Upper lobe of left lung (tissue), 6 donors: ENCODE measurements at places on chromosomes 13 and 19.
A peak's percentile ranks its signal among the peaks of the same experiment; 100 is the strongest.

- DNase-seq = no peak
These were observed at the start of gene ZNF723 for GRCh38 chr19:22832031-22832762. Gene ZNF723, plus strand, starts transcription at chr19:22832291. Its CDS starts 89 bp downstream, at chr19:22832380.

- DNase-seq = no peak
These were observed 80.4 kb downstream of the INSR start for GRCh38 chr19:7213628-7214323.

DNA sequence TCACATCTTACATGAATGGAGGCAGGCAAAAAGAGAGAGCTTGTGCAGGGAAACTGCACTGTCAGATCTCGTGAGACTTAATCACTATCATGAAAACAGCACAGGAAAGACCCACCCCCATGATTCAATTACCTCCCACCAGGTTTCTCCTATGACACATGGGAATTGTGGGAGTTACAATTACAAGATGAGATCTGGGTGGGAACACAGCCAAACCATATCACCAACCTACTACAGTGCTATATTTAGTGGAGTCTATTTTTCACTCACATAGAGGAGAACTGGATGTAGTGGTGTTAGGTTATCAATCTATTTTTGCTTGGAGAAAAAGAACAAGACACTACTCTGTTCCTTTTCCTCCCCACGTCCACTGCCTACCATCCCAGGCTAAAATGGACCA lies 276.6 kb downstream of the KCTD12 start:
- DNase-seq = no peak

- no peak for DNase-seq
These were observed 51.9 kb downstream of the GGACT start for GRCh38 chr13:100536643-100537180.

GRCh38 chr19:19746286-19747213 lies 13.6 kb upstream of the ZNF14 start:
- DNase-seq = no peak

GRCh38 chr19:6705931-6706632 lies 14.4 kb downstream of the C3 start:
- no peak for DNase-seq

DNA sequence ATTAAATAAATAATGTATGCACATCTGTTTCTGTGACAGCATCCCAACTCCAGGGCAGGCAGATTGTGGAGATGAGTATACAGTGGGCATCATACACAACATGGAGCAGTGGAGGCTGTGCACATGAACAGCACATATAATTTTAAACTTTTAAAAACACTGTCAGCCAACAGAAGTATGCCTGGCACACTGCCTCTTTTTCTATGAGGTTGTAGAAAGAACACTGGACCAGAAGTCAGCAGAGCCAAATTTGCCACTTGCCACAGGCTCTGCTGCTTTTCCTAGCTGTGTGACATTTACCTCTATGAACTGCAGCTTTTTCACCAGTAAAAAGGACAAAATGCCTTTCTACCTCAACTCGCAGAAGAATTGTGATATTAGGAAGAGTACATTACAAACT lies 118.7 kb downstream of the FRY start:
- DNase-seq = no peak

- DNase-seq = no peak
These were observed 14.7 kb downstream of the B3GLCT start for GRCh38 chr13:31214435-31214834.

- DNase-seq = no peak
These were observed 221.9 kb upstream of the SLC10A2 start for GRCh38 chr13:103288114-103288513.

DNA sequence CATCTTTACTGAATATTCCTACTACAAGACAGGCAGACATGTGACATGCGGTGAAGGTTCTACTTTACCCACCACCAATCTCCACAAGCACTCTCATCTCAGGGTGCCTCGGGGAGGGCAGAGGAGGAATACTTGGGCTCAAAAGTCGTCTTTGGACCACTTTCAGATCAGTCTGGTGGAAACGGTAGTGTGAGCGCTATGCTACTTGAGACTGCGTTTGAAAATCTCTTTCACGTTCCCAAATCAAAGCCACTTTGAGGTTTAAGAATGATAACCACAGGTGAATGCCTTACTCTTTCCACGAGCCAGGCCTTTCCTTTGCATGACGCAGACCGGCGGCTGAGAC lies 1.5 kb upstream of the SOX1 start:
- DNase-seq = no peak

DNA sequence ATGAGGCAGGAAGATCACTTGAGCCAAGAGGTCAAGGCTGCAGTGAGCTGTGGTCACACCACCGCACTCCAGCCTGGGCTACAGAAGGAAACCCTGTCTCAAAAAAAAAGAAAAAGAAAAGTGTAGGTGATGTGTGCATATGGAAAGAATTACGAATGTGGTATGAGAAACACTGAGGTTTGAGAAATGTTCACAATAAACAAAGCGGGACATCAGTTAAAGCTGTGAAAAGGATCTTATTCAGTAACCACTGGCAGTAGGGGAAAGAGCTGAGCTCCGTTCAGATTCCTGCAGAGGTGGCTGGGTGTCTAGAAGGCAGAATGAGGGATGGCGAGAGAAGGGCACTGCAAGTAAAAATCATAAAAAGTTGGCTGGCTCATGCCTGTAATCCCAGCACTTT lies 4.1 kb upstream of the IGSF23 start:
- DNase-seq = no peak

DNA sequence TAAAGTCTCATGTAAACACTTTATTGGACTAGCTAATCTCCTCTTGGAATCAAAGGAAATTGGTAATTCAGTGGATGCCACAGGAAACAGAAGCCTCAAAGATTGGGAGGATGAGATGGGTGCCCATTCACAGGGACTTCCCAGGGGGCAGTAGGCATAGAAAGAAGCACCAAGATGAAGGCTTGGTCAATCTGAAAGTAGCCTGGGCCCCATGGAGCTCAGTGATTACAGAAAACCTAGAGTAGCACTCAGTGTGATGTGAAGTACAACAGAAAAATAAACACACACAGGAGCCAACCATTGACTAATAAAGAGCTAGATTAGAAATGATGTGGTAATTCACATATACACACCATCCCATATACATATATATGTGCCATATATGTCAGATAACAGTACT lies 560.6 kb downstream of the TBC1D4 start:
- DNase-seq = no peak

GRCh38 chr13:112669881-112670499 lies 19.8 kb upstream of the ATP11A start:
- no peak for DNase-seq

DNA sequence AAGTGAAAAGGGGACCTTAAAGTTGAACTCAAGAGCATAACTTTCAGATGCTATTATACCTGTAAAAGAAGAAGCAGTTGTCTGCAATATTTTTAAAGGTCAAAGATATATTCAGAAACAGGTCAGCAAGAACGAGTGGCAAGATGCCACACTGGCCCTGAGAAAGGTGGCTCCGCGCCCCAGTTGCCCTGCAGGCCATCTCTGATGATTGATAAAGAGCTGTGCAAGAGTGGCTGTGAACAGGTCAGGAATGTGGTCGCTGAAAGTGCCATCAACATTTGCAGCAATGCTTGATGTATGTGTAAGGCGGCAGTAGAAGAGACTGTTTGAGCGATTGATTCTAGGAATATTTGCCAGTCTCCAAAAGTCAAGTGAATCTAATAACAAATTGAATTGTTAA lies 664.2 kb upstream of the SLC10A2 start:
- DNase-seq = no peak

- peak; percentile 37 for DNase-seq
These were observed at the start of gene MAP4K1 for GRCh38 chr19:38617764-38618589. Gene MAP4K1, minus strand, starts transcription at chr19:38617953. Its CDS starts 58 bp downstream, at chr19:38617895.

DNA sequence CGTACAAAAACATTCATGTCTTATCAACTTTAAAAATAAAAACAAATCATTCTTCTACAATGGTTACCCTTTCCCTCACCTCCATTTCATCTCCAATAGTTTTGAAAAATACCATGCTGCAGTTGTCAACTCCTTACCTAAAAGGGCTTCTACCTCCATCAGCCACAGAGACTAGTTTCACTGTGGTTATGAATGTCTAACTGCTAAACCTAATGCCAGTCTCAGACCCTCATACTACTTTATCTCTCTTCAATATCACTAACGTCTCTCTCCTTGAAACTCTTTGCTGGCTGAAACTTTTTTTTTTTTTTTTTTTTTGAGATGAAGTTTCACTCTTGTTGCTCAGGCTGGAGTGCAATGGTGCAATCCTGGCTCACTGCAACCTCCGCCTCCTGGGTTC lies 27.1 kb downstream of the LNX2 start:
- no peak for DNase-seq

DNA sequence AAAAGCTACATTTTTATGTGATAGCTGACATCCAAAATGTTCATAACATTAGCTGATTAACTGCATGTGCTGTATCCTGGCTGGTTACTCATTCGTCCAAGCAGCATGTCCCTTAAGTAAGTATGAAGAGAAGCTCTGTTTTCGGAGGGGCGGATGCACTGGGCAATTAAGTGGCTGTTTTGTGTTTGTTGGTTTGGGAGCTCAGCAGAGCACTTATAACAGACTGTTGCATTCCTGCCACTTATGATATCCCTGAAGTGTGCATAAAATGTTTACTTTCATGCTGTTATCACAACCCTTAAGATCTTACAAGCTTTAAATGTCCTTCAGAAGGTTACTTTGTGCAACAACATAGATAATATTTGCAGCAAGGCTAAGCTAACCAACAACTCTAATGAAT lies 264.1 kb downstream of the NALCN start:
- no peak for DNase-seq

GRCh38 chr13:99431927-99432608 lies 69.2 kb upstream of the TM9SF2 start:
- DNase-seq = no peak

DNA sequence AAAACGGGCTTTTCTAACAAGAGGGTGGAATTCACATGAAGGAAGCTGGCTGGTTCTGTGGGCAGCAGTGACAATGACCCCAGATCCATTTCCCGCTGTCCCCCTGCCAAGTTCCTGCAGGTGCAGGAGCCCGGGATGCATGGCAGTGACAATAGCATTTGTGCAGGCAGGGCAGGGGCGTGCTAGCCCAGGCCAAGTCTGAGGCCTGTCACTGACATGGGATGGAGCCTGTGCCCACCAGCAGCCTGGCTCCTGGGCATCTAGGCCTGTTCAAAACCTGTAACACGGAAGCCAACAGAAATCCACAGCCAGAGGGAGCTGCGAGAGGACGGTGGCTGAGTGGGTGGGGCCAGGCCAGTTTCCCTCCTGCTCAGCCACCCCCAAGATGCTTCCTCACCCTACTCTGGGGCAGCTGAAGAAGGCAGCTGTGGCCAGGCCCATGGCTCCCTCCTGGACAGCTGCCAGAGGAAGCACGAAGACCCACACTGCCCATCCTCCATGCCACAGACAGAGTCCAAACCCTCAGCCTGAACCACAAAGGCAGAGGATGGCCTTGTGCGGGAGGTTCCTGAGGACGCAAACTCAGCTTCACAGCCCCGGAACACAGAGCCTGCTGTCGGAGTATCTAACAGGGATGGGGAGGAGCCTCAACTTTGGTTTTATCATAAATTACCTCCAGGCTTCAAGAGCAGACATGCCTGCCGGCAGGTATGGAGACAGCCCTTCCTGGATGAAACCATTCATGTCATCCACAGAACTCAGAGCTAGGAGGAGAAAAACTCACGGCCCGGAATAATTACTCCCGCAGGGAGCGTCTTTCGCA lies 74.0 kb downstream of the CEBPG start:
- no peak for DNase-seq

GRCh38 chr13:44739539-44739938 lies 163.4 kb upstream of the TSC22D1 start:
- DNase-seq = no peak

- no peak for DNase-seq
These were observed 286.1 kb downstream of the KCTD12 start for GRCh38 chr13:76600081-76600480.

DNA sequence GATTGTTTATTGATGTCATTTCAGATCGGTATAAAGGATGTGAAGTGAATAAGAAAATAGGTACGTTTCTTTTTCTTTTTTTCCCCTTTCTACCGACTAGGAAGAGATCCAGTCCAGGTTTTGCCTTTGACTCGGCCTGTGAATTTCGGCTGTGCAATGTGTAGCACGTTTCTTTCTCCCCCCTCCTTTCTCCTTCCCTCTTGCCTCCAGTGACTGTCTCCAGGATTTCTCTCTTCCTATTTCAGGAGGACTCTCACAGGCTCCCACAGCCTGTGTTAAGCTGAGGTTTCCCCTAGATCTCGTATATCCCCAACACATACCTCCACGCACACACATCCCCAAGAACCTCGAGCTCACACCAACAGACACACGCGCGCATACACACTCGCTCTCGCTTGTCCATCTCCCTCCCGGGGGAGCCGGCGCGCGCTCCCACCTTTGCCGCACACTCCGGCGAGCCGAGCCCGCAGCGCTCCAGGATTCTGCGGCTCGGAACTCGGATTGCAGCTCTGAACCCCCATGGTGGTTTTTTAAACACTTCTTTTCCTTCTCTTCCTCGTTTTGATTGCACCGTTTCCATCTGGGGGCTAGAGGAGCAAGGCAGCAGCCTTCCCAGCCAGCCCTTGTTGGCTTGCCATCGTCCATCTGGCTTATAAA lies at the start of gene GPC6:
TSS of gene GPC6 (plus strand) at position 185 of the 657 bp plus-strand sequence.
- DNase-seq = no peak

DNA sequence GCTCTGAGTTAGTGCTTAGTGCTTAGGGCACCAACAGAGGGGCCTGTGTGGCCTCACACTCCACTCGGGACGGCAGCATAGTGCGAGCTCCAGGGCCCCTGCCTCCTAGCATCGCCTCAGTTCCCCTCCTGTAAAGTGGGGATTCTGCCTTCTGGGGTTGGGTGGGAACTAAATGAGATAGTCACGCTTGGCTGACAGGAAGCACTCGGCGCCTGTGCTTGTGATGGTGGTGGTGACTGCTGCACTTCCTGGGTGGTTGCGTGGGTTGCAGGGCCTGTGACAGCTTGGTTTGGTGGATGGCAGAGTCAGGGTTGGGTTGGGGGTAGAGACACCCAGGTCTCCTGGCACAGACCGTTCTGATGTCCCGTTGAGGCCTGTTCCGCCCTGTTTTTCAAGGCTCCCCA lies 7.7 kb downstream of the PLEKHF1 start:
- DNase-seq = no peak

GRCh38 chr13:101916108-101916774 lies 463.8 kb downstream of the ITGBL1 start:
- no peak for DNase-seq

DNA sequence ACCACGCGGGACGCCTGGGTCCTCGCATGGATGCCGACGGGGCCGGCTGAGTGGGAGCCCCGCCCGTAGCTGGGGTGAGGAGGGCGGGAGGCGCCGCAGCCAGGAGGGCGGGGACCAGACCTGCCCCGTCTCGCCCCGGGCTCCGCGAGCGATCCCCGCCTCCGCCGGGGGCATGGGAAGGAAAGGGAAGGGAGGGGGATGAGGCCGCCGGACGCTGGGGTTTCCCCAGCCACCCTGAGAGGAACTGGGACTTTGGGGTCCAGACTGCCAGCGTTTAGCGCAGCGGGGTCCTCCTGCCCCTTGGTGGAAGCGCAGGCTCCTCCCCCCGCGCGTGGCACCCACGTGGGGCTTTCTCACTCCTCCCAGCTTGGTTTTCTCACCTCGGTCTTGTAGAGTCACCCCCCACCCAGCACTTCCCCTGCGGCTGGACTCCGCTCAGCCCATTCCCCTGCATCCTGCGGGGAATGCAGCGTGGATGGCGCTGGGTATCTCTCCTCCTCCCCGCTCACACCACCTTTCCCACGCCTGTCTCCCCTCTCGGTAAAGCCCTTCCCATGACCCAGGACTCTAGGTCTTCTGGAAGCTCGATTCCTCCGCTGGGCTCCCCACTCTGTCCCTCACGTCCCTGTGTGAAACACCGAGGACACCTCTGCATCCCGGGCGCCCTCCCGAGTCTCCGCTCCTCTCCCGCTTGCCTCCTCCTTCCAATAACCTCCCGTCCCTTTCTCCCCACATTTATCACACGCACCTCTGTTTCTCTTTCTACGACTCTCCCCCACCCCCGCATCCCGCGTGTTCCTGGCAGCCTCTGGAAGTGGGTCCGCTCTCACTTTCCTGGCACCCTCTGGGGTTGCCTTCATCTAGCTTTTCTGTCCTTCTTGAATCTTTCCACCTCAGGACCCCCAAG lies 2.1 kb downstream of the TGFB1 start:
- peak; percentile 95 for DNase-seq
